Foreskin keratinocyte (primary cell): ENCODE measurements at places on chromosomes 7 and 10. TPM values are rescaled to one million over a fixed set of nuclear protein-coding genes. Genes with fewer than 3 reads are reported as not detected.

The TLX1 gene
- total RNA-seq = not detected in 2 replicates

DNA sequence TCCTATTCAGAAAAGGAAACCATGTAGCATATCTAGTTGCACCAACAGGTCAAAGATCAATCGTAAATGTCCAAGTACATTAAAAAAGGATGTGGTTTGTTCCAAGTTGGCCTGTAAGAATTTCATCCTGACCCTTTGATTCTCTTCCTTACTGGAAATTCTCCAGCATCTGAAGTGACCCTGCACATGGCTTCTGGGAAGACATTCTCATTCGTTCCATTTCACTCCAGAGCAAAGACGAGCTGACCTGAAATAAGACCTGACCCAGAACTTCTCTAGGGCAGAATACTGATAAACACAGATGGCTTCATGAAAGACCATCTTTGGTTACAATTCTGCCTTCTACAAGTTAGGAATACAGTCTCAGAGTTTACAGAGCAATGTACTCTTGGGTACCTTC lies 39.8 kb downstream of the ASB4 start:
- no peak for DNase-seq

The ASAH2B gene
- total RNA-seq = 4.1 and 5.5 TPM in 2 replicates

DNA sequence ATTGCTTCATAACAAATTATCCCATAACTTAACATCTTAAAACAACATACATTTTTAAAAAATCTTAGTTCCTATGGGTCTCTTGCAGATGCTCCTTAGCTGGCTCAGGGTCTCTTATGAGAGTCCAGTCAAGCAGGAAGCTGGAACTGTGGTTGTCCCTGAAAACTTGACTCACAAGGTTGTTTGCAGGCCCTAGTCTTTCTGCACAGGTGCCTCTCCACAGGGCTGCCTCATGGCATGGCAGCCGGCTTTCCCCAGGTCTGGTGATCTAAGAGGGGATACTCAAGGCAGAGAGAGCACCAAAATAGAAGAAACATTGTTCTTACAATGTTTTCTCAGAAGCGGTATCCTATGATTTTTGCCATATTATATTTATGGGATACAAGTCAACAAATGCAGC lies 127.1 kb downstream of the CDK14 start:
- DNase-seq = no peak

DNA sequence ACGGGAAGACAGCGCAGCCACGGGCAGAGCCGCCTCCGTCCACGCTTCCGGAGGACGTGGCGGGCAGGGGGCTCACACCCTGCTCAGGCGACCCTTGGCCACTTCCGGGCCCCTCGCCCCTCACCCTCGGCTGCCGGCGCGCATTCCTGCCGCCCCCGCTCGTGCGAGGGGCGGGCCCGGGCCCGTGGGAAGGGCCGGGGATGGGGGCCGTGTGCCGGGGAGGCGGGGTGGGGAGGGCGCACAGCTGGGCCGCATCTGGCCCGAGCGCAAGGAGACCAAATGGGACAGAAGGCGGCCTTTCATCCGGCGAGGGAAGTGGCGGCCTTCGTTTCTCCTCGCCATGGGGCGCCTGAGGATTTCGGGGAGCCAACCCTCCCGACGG lies 846 bp upstream of the LFNG start:
- no peak for DNase-seq

DNA sequence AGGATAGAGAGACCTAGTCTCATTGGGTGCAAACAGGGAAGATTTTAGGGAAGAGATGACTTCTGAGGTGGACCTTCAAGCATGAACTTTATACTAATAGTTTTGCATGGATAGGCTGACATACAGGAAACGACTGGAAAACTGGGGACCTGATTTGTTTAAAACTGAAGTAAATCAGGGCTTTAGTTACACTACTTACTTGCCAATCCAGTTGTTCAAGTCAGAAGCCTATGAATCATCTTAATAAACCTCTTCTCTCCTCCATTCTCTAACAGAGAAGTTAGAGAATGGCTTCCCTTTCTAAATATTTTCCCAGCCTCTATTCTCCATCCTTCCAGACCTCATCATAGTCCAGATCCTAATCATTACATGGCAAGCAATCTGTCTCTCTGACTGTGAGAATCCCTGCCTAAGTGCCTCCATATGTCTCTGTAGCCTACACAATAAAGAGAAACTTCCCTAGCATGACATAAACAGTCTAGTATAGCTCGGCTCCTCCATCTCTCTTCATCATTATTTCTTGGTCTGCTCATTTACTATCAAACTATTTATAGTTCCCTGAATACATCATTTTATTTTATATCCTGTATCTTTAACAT lies 55.8 kb downstream of the PRKG1 start:
- DNase-seq = no peak

- no peak for DNase-seq
Observed at GRCh38 chr10:69632516-69633199, 2.6 kb downstream of the FAM241B start.

DNA sequence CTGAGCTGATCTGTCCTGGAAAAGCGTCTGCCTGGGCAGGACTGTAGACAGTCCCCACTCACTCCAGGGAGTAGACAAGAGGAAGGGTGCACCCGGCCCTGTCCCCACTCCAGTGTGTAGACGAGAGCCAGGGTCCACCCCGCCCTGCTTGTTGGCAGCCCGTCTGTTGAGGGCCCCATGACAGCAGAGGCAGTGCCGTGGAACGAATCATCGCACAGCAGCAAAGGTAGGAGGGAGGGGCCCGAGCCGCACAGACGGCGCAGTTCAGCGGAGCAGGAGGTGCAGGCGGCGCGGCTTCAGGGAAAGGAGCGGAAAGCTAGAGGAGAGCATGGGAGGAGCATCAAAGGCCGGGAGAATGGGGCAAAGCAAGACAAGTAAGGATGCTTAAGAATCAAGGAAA lies 93.0 kb downstream of the DYNC2I1 start:
- DNase-seq = no peak

DNA sequence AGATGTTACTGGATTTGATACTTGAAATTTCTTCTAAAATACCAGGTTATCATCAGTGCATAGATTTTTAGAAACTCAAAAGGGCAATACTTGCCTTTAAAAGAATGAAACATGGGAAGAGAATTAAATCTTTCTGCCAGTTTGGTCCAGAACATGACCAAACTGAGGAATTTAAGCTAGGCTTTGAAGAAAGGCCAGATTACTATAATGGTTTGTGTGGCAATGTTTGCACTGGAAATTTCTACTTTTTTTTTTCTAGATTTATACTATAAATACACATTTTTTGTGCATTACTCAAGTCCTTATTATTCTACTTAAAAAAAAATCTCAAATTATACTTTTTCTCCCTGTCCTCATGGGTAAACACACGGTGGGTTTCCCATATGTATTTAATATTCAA lies 9.2 kb downstream of the MKX start:
- no peak for DNase-seq

DNA sequence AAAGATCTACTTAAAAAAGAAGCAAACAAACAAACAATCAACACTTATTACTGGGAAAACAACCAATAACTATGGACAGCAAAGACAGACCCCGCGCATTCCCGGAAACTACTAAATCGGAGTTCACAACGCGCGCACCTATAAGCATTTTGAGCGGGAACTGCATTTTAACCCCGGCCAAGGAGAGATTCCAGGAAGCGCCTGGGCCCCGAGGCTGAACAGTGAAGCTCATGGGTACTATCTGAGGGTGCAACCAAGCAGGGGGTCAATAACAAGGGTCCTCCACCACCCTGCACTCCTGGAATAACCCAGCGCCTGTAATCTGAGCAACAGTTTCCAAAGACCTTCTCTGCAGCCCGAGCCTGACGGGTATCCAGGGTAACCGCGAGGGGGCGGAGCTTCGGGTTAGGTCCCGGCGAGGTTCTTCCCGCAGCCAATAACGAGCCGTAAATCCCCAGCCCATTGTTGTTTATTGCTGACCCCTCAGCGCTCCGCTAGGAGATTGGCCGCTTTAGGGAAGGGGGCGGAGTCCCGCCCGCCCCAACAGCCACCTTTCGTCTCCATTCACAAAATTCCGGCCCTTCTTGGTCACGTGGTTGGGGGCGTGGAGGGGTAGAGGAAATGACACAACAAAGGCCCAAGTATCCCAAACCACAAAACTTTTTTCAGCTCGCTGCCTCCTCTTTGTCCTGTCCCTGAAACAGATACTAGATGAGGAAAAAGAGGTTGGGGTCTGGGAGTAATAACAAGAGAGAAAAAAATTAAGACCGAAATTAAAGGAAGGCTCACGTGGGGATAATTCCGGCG lies 1.7 kb upstream of the ETV1 start:
- DNase-seq = peak; percentile 94

The RBP3 gene
- not detected in 2 replicates for total RNA-seq

DNA sequence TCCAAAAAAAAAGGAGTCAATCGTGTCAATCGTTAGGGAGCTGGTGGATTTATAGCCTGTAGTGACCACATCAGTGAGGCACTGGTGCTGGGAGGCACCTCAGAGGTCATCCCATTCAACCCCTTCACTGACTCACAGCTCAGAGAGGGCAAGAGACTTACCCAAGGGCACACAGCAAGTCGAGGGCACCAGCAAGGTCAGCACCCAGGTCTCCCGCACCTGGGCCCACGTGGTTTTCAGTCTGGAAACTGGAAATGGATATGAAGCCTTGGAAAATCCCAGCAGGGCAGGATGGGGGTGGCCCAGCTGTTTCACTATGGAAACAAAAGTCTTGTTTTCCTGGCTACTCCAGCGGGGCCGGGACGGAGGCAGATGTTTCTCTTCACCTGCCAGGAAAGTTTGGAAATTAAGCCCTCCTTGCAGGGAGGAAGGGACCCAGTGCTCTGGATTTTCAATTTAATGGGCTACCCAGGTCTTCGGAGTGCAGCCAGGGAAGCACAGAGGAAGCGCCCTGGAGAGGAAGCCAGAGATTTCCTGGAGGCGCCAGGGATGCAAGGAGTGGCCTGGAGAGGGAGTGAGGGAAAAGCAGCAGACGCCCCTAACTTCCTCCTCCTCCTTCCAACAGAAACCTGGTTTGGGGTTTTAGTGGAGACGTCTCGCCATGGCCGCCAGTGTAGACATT lies 157.2 kb upstream of the TNRC18 start:
- no peak for DNase-seq

GRCh38 chr7:84218681-84219080 lies 24.1 kb upstream of the SEMA3A start:
- DNase-seq = no peak

The RPEL1 gene
- not detected in 2 replicates for total RNA-seq
